Activated CD4-positive, alpha-beta T cell treated with anti-CD3 and anti-CD28 coated beads, Interleukin-2, Interleukin-6, amounts not matched to agents 100 ng/mL and 50 ng/mL, durations not matched to agents 16 hours and 8 hours (primary cell): ENCODE measurements at places on chromosomes 5 and 9.

DNA sequence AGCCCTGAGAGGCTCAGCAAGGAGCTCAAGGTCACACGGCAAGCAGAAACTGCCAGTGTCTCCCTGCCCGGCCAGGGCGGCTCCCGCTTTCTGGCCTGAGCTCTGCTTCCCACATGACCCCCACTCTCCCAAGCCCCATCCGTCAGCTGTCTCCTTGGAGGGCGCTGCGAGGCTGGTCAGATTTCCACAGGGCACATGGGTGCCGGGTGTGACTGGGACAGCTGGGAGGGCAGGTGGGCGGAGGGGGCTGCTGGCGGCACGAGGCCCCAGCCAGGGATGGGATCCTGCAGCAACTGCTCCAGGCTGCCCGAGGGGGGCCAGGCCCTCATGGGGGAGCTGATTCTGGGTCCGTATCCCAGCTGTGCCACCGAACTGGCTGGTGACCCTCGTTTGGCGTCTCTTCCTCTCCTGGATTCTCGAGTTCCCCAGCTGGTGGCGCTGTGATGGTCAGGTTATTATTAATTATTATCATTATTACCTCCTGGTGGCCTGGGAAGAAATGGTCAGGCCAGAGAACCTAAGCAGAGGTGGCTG, 12.9 kb upstream of the WDR38 start:
- no peak for DNase-seq

DNA sequence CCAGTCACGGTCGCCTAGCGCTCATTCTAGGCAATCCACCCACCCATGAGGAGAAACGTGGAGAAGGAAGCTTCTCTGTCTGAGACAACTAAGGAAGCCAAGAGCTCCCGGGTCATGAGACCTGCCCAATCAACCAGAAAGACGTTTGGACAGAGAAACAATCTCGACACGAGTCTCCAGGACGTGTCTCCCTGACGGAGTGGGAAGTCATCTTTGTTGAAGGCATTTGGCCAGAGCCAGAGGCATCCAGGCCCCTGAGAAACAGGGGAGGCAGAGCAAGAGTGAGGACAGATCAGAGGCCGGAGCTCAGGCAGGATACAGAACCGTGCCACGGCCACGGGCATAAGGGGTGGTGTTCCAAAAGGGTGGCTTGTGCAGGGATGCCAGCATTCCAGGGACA, 479.0 kb downstream of the SPATA31A7 start:
- no peak for DNase-seq

- no peak for DNase-seq
Measured at GRCh38 chr9:7947577-7947976, 148.0 kb upstream of the DMAC1 start.

- peak; percentile 16 for DNase-seq
Measured at GRCh38 chr9:132609829-132610228, 27.4 kb downstream of the BARHL1 start.

DNA sequence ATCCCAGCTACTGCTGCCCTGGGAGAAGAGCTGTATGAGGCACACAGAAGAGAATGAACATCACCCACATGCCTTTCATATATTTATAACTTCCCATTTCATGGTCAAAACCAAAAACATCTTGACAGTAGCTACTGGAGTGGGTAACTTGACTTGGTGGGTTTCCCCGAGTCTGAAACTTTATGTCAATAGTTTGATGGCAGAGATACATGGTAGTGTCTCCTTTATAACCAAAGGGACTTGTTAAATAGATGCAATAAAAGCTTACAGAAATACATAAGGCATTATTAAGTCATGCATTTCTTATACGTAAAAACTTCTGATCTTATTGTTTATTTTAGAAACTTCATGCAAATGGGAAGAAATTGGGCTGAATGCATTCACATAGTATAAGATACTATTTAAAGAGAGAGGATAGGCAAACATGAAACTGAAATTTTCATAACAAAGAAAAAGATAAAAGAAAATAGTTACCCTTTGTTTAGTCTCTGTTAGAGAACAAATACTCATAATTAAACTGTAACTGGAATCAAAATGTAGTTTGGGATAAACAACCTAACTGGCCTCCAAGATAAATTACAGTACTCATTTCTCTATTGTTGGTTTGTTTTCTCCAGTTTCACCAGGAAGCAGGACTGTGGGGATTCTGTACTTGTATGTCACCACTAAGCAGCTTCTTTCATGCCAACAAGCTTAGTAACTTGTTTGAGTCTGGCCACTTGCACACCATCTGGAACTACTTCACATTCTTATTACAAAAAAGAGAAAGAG, 459.3 kb upstream of the MEF2C start:
- DNase-seq = no peak

DNA sequence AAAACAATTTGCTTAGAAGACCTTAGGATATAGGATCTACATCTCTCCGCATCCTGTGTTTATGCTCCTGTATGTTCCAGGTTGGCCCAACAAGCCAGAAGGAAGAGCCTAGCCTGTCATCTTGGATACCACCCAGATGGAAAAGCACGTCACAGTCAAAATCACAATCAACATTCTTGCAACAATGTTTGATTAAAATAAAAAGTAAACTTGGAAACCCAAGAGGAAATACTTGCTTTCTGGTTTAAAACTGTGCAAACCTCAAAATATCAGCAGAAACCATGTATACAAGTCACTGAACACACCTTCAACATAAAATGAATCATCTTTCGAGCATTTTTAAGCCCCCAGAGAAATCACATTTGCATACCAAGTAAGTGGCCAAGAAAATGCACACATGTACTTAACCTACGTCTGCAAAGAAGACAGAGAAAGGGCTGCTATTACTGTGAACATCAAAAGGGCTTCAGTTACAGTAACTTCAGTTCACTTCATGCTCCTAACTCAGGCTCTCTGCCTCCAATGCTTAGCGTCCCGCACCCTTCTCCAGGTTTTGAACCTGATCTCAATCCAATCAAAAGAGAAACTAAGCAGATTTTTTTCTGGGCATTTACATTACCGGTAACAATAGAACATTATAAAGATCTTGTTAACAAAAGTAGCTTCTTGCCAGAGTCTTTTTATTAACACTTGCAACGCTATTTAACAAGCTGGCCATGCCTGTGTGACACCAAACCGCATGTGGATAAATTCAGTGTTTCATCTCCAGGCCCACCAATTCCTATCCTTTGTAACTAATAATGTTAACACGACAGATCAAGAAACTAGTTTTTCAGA, 1.3 kb downstream of the ENC1 start:
- DNase-seq = peak; percentile 50

GRCh38 chr5:69211200-69211599, 21.8 kb downstream of the CENPH start:
- DNase-seq = no peak

- no peak for DNase-seq
Measured at GRCh38 chr5:154141745-154142221, 48.8 kb upstream of the GALNT10 start.
